ENCODE measurements at places on chromosomes 2 and 18.
A peak's percentile ranks its signal among the peaks of the same experiment; 100 is the strongest.

GRCh38 chr2:164523009-164523408 is 98.3 kb downstream of the GRB14 start:
- DNase-seq = no peak

- DNase-seq = no peak
These were observed 3.2 kb downstream of the DSEL start for GRCh38 chr18:67513280-67513679.

DNA sequence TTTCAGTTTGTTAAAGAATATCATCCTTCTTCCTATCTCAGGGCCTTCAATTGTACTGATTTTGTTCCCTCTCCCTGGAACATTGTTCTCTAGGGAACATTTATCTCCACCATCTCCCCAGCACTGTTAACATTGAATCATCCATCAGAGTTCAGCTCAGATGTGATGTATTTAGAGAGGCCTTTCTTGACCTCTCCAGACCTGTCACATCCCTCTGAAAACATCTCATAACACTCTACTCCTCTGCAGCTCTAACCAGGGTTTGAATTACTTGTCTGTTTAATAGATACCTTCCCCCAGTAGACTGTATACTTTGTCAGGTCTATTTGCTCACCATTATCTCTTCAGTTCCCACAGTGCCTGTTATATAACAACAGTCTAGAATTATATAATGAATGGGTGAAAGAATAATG is 98.6 kb downstream of the GALNT1 start:
- DNase-seq = no peak

DNA sequence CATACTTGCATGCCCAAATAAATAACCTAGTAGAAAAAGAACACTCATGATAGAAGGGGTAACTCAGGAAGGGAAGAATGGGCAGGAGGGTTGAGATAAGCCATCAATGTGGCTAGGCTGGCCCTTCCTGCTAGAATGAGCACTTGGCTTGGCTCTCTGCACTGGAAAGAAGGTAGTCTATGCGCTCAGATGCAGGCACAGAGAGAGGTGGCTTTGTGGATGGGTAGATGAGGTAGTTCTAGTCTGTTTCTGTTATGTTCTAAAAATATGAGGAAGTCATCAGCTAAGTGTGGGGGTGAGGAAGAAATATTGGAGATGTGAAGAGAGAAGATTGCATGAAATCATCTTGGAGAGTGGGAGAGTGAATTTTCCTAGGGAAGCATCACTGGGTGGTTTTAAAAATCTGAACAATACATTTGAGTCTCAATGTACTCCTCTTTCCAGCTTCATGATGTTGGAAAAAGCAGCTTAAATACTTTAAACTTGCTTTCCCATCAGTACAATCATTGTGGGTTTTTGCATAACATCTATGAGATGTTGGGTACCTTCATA is 357.1 kb downstream of the CNTNAP5 start:
- no peak for DNase-seq

DNA sequence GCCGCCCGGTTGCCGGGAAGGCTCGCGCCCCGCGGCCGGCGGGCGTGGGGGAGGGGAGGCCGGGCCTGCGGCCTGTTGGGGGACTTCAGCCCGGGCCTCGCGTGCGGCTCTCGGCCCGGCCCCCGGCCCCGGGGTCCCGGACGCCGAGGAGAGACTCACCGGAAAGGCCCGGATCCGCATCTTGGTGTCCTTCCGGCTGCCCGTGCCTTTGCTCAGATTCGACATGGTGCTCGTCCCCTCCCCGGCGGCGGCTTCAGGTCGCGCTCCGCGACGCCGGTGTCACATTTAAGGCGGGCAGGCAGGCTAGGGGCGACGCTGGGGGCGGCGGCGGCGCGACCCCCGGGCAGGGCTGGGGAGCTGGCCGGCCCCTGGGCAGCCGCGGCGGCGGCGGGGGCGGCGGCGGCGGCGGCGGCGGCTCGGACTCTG is 365 bp downstream of the CUL3 start:
- DNase-seq = no peak

DNA sequence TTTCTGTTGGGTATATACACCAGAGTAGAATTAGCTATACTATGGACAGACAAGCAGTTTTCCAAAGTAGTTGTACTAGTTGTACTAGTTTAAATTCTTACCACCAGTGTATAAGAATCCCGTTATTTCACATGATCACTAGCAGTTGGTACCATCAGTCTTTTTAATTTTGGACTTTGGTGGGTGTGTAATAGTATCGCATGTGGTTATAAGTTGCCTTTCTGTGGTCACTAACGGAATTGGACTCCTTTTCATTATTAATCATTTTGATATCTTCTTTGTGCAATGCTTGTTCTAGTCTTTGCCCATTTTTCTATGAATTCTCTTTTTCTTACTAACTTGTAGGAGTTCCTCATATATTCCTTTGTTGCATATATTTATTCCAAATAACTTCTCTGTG is 89.8 kb downstream of the ASXL2 start:
- no peak for DNase-seq

- DNase-seq = no peak
These were observed 12.7 kb downstream of the KCNF1 start for GRCh38 chr2:10924441-10924840.

GRCh38 chr18:49178321-49178720 is 227.6 kb upstream of the SMAD7 start:
- DNase-seq = no peak

- DNase-seq = peak; percentile 79
These were observed 32.1 kb upstream of the SLC66A3 start for GRCh38 chr2:11123001-11123809.

- DNase-seq = no peak
These were observed 57.1 kb upstream of the RNF152 start for GRCh38 chr18:61949946-61950345.

- no peak for DNase-seq
These were observed 5.5 kb upstream of the CXXC1 start for GRCh38 chr18:50293039-50293438.

DNA sequence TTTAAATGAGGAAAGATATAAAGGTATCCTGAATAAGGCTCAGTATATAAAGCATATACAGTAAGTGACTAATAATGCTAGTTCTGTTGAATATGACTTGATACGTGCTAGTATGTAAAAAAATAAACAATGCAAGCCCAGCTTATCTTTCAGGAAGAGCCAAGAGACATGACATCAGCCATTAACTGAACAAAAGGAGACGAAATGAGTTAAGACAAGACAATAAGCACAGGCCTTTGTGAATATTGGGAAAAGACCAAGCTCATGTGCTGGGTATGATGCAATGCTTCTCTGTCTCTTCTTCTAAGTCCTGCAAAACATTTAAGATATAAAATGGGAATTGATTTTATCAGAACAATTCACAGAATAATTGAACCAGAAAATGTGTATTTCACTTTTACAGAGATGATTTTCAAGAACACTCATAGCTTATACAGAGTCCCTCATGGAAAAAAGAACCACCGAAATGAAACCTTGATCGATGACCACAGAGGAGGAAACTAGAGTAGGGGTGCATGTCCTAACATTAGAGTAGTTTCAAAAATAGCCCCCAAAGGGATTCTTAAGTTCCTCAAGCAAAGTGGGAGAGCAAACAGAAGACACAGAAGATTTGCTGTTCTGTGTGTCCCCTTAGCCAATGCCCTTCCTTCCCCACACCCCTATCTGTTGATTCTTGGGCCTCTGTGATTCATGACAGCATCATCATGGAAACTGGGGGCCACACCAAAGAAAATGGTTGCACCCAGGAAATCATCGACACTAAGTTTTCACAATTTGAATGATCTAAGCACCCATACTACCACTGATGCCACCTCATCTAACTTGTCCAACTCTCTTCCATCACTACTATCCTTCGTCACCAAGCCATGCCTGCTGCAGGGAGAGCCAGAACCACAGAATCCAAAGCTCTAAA is 68.0 kb upstream of the CRIM1 start:
- DNase-seq = no peak

DNA sequence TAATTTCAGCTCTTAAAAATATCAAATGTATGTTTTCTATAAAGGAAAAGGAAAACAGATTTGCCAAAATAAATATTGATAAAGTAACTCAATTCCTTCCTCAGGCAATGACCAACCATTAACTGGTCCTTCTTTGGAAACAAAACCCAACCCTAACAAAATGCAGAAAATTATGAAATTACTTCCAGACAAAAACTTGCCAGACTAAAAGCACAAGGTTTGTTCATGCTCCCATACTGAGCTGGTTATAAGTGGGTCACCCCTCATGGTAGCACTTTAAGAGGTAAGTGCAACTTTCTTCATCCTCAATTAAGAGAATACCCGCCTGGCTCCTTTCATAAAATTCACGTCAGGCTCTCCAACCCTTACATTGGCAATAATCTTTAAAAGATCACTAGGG is 31.1 kb upstream of the TTC32 start:
- no peak for DNase-seq

GRCh38 chr18:46275370-46275769 is 171.2 kb downstream of the HAUS1 start:
- no peak for DNase-seq

GRCh38 chr18:8601277-8602032 is 7.8 kb upstream of the RAB12 start:
- DNase-seq = no peak
